ENCODE measurements at places on chromosomes 7 and 10.

DNA sequence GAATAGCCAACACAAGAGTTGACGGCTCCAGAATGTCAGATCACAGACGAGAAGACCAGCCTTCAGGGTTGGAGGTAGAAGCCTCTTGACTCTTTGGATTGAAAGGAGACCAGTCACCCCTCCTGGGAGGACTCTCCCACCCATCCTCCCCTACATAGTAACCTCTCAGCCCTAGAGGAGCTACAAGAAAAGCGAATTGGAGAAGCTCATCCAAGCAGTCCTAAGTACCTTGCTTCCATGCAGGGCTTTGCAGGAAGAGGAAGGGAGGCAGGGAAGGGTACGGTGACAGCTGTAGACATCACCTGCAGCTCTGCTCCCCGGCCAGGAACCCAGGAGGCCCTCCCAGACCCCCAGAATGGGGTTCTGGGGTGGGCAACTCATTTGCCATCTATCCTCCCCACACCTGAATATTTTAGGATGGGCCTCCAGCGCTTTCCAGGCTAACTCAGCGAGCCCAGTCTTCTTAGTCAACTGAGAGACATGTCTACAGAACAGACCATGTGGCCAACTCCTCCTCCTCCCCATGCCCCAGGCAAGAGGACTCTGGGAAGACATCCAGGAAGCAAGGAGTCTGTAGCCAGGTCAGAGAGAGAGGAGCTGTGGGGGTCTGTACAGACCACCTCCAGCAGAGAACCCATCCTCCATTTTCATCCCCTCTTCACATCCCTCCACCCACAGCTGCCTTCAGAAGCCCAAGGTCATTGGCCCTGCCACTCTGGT lies 55.6 kb upstream of the LBX1 start:
- DNase-seq, result no peak

DNA sequence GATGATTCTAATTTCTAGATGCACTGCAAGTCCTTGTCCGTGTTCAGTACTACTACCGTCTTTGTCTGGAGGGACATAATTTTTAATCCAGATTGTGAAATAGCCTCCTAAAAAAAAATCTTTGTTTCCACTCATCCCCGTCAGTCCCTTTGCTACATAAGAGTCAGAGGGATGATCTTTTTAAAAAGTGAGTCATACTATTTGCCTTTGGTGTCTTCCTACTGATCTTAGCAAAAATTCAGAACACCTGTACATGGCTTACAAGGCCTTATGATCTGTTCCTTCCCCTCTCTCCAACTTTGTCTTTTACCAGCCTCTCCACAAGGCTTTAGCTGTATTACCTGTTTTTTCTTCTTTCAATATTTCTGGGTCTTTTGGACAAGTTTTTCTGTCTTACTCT lies 173.5 kb downstream of the MLLT10 start:
- DNase-seq, result no peak

DNA sequence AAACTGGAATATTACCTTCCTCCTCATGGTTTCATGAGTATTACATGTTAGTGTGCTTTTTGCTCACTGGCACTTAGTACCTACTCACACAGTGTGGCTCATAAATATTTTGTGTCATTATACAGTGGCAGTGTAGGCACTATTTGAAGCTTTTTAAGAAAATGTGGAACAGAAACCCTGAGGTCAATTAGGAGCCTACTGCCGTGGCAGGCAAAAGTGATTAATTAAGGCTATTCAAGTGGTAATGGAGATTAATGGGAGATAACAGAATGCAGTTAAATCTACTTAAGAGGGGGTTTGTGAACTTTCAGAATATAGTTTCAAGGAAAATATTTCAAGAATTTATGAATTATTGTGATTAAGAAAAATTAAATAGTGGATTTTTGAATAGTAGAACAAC lies 277.6 kb downstream of the HGF start:
- DNase-seq, result no peak

- no peak for DNase-seq
These were observed 220.7 kb downstream of the ADARB2 start for GRCh38 chr10:1516492-1517165.

GRCh38 chr7:130475776-130476175 lies 16.1 kb upstream of the MEST start:
- no peak for DNase-seq

- DNase-seq, result no peak
These were observed 20.4 kb downstream of the SSMEM1 start for GRCh38 chr7:130227883-130228575.

GRCh38 chr10:23870651-23871610 lies 338.0 kb upstream of the KIAA1217 start:
- no peak for DNase-seq

DNA sequence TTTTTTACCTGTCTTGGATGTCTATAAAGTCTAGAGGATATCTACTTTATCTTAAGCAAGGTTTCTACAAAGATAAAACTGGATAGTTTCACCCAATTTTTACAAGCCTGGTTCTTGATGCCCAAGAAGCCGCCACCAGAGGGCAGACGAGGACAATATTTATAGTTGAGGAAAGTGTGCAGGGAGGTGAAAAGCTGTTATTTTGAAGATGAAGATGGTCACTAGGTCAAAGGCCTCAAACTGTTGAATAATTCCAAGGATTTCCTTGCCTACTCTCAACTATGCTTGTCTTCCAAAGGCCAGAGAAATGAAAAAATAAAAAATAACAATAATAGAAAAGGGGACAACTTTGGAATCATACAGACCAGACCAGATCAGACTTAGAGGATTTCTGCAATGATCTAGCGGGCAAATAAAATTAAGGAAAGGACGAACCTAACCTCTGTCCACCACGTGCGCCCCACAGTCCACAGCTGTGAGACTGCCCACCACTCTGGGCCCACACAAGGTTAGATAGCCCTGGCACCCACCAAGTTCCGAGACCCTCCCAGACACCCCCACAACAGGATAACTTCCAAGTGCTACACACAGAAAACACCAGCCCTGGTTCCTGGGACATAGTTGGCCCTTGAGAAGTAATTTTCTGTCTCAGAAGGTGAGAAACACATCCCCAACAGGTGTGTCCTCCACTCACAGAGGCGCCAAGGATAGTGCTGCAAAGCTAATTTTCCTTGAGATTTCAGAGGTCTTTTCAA lies 2.8 kb downstream of the PKD1L1 start:
- peak; percentile 34 for DNase-seq

DNA sequence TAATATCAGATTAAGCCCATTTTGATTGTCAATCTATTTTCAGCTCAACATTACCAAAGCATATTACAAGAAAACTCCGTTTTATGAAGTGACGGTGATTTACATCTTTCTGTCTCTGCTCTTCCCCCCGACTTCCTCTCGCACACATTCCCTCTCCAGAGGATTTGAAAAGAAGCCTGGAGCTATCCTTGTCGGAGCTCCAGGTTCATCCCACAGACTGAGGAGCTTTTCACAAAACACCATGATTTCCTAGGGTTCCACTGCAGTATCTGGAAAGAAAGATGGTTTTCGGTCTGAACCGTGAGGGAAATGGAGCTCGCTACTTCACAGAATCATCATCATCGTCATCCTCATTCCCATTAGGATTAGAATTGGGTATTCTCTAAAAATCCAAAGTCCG lies 655.5 kb upstream of the MGMT start:
- DNase-seq, result no peak
